ENCODE measurements at places on chromosomes 2 and 18.
A peak's percentile ranks its signal among the peaks of the same experiment; 100 is the strongest.

DNA sequence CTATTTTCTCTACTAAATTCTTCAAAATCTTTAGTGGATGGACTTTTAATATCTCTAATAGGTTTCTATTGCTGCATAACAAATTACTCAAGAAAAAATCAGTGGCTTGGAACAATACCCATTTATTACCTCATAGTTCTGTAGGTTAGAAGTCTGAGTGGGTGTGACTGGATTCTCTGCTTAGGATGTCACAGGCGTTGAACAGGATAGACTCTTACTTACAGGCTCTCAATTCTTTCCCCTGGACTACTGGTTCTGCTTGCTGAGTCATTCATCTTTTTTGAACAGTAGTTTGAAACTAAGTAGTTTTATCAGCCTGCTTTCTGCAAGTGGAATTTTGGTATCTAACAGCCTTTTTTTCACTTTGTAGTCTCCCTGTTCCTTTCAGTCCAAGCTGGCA is 265.4 kb downstream of the ZNF385B start:
- DNase-seq, result no peak

DNA sequence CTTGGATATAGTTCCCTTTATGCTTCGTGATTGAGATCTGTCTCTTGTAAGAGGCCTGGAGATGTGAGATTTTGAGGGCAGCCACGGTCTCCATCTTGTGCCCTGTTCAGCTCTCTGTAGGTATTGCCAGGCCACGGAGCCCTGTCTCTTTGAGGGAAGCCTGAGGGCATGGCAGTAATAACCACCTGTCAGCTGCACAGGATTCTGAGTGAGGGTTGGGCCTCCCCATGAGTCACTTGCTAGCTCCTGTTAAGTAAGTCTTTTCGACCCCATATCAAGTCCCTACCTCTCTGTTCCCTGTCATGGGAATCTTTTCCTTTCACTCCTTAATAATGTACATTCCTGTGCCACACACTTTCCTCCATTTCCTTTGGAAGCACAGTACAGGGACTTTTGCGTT is 20.4 kb downstream of the LYPD6B start:
- DNase-seq, result no peak

- DNase-seq, result peak; percentile 51
These were observed 1.1 kb upstream of the PGAP1 start for GRCh38 chr2:196927376-196928225.

DNA sequence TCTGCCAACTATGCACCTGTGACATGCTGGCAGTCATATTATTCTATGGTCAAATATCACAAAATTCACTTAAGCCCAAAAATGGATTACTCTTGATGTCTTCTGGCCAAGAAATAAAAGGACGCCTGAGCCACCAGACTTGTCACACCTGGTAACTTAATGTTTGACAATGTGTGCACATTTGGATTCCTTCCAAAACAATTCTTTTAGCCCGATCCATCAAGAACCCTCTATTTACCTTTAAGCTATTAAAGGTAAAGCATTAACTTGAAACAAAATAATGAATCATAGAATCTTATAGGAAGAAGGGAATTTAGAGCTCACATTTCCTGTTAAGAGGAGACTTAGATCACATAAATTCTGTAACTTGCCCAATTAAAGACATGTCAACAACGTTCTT is 46.5 kb upstream of the NFU1 start:
- DNase-seq, result no peak

DNA sequence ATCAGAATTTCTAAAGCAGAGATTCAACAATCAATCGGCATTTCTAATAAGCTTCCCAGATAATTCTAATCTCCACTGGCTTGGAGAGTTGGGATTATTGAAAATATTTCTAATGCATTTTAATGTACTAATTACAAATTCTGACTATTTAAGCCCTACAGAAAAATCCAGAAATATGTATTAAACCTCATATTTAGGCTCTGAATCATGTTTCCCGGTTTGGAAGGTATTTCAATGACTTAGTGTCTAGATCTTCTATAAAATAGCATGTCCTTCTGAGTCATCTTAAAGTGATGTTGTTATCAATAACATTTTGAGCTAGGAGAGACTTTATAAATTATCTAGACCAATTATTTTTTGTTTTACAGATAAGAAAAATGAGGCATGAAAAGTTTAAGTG is 258.8 kb upstream of the NRXN1 start:
- no peak for DNase-seq

DNA sequence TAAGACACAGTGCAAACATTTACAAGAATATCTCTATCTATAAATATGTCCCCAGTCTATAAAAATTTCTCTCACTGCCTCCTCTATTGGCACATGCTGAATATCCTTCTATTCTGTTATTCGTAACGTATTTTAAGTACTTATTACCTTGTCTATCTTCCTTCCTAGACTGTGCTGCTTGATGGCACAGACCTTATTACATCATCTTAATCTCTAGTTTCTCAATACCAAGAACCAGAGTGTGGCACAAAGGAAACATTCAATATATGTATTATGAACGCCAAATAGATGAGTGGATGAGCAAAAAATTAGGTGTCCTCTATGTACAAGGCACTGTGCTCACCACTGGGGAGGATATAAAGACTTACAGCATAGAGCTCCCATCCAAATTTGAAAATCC is 282.8 kb downstream of the NBAS start:
- no peak for DNase-seq

DNA sequence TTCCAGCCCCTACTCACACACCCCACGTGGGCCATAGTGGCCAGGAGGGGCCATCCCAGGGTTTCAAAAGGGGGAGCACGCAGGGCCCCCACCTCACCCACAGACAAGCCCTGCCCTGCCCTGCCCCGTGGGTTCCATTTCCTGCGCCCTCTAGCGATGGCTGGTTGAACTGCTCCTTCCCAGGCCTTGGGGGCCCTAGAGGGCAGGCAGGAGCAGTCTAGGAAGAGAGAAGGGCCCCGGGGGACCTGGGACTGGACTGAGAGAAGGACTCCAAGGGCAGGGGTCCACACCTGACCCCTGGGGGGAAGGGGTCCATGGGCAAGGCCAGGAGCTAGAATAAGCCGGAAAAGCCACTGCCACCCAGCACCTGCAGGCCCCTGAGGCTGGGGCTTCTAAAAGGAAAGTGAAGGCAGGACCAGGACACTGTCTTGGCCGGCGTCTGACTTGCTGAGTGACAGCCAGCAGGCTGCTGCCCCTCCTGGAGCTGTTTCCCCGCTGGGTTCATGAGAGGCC is 10.1 kb downstream of the CYP26B1 start:
- DNase-seq, result peak; percentile 75

DNA sequence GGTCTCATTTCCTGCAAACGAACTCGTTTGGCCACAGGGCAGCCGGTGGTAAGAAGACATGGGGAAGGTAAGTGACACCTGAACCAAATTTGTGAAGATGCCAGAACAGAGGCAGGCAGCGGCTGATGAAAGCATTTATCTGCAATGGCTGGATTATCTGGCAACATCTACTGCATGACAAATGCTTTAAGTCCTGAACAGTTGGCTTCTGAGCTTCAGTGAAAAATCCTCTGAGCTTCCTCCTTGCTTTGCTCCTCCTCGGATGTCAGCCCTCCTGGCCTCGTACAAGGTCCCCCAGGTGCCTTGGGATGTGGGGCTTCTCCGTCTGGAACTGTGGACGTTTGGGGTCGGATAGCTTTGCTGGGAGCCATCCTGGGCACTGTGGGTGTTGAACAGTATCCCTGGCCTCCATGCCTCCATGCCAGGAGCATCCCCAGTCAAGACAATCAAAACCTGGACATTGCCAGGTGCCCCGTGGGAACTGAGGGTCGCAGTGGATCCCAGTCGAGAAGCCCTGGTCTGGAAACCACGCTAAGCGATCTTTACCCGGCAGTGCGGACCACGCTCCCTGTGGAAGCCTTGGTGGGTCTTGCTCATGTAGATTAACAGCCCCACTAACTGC is 49.3 kb downstream of the KCNG2 start:
- no peak for DNase-seq

- no peak for DNase-seq
These were observed 54.4 kb downstream of the PMAIP1 start for GRCh38 chr18:59954241-59954640.

DNA sequence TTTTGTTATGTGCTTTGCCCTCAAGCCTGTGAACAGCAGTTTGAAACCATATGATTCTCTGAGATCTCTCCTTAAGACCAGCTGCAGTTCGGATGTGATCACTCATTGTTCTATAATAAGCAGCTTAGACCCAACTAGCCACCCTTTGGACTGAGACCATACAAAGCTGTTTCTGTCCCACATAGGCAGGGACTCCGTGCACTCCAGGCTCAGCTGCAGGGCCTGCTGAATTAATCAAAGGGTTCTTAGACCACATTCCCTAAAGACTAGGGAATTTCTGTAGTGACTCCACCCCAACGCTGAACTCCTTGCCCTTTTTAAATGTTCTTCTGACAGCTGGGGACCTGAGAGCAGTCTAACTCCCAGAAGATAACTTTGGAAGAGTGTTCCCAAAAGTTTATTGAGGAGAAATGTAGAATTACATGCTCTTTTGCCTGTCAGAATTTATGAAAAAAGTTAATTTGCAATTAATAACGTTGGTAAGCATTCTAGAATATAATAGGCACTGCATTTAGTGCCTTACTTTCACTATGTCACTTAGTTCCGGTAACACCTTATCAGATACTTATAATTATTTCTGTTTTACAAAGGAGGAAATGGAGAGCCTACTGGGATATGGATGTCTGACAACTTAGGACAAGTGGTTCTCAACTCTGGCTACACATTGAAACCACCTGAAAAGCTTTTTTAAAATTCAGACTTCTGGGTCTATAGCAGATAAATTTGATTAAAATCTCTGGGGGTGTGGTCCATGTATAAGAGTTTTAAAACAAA is 42.3 kb downstream of the GULP1 start:
- no peak for DNase-seq

DNA sequence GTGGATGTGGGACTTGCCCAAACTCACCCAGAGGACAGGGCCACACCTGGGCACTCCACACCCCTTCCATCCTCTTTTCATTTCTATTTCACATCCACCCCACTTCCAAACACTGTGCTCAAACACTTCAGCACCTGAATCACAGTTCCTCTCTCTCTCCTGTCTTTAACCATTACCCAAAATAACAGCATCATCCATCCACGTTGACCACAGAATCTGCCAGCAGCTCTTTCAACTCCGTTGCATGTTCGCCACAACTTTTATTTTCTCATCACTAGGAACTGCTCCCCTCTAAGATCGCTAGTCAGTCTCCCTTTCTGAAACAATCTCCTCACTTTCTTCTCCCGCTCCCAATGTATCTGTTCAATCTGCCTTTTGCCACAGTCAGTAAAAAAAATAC is 121.6 kb upstream of the HNRNPA3 start:
- DNase-seq, result no peak

- no peak for DNase-seq
These were observed 500.7 kb downstream of the RIT2 start for GRCh38 chr18:42614619-42615293.

- no peak for DNase-seq
These were observed 94.1 kb downstream of the KLHL29 start for GRCh38 chr2:23478933-23479683.

DNA sequence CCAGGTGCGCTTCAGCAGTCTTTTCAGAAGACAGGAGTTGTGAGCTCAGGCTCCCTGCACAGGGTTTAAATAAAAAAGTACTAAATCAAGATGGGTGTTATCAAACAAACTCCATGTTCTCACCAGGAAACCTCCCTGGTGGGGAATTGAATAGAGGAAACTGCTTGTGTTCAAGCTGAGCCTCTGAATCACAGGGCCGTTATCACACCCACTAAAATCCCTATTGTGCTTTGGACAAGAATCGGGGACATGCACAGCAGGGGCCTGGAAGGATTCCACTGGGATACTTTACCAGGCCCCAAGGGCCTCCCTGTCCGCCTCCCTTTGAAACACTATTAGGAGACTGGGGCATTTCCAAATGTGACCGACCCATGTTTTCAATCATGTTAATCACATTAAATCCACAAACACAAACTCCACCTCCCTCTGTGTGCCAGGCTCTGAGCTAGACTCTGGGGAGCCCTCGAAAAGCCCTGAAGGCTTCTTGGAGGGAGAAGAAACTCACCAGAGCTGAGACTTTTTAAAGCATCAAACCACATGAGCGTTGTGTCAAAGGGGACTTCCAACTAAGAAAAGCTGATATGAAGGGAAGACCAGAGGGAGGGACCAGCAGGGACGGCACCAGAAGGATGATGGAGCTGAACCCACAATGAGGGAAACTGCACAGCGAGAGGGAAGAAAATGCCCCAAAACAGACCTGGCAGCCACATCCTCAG is 458.7 kb upstream of the ID2 start:
- DNase-seq, result no peak

- DNase-seq, result no peak
These were observed 3.0 kb upstream of the GPC1 start for GRCh38 chr2:240432430-240432819.

GRCh38 chr2:145597809-145598208 is 1077.9 kb upstream of the ZEB2 start:
- DNase-seq, result no peak

DNA sequence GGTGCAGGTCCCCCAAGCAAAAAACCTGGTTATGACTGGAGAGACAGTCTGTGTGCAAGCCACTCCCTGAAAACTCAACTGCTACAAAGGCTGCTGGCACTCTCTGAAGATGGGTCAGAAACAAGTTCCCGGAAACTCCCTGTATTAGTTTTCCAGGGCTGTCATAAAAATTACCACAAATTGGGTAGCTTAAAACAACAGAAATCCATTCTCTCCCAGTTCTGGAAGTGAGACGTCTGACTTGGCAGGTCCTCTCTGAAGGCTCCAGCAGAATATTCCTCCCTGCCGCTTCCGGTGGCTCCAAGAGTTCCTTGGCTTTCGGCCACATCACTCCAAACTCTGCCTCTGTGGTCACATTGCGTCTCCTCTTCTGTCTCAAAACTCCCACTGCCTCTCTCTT is 30.1 kb upstream of the SERPINE2 start:
- DNase-seq, result no peak

- no peak for DNase-seq
These were observed 31.9 kb upstream of the ITGA6 start for GRCh38 chr2:172395503-172395902.

- no peak for DNase-seq
These were observed 204.7 kb downstream of the TGIF1 start for GRCh38 chr18:3654442-3655253.

GRCh38 chr2:196758474-196759377 is 40.8 kb downstream of the GTF3C3 start:
- no peak for DNase-seq

GRCh38 chr2:100113990-100114433 is 28.4 kb downstream of the AFF3 start:
- DNase-seq, result no peak

GRCh38 chr2:207502577-207503198 is 27.1 kb upstream of the CREB1 start:
- DNase-seq, result no peak

- DNase-seq, result no peak
These were observed 154.6 kb downstream of the INO80D start for GRCh38 chr2:205931388-205931787.

- DNase-seq, result no peak
These were observed 148.9 kb upstream of the CCDC195 start for GRCh38 chr2:224865016-224865415.

GRCh38 chr2:66469214-66469902 is 34.4 kb downstream of the MEIS1 start:
- no peak for DNase-seq
